ENCODE measurements at places on chromosomes 11 and 22.

DNA sequence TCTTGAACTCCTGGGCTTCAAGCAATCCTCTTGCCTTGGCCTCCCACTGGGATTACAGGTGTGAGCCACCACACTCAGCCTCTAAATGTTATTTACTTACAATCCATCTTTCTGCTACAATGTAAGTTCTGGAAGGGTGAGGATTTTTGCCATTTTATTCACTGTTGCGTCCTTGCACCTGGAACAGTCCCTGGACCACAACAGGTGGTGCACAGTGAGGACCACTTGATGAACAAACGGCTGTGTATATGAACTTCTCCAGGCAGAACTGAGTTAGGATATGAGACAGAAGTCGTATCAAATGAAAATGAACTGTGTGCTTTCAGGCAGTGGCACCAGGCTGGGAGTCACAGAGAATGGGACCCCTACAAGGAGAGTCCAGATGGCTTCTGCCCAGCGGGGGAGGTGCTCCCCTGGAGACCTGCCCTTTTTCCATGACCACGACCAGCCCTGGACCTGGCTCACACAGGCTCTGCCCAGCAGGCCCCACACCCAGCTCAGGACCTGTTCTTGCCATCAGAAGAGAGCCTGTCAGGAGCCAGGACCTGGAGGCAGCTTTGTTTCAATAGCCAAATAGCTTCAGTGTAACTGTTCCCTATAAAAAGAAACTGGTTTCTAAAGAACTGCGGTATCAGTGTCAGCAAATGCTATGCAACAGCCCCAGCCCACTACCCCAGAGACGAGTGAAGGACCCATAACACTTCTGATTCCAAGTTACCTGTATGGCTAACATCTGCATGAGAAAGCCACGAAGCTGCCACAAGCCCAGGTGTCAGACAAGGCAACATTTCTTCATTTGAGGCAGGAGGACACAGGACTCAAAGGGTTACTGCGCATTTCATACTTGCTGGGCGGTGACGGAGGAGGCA lies 104.9 kb downstream of the MICAL3 start:
- no peak for DNase-seq

DNA sequence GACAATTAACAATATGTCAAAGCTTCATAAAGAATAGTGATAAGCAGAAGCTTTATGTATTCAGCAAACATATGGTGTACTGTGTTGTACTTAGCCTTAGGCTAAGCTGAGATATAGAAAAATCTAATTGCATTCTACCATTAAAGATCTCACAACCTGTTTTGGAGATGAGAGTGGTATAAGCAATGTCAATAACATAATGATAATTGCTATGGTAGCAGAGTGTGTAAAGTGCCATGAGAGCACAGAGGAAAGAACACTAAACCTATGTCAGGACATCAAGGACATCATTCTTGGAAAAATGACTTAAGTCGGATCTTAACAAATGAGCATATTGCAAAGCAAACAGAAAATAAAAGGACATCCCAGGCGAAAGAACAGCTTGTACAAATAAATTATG lies 28.6 kb upstream of the ANGPTL5 start:
- DNase-seq, result no peak

DNA sequence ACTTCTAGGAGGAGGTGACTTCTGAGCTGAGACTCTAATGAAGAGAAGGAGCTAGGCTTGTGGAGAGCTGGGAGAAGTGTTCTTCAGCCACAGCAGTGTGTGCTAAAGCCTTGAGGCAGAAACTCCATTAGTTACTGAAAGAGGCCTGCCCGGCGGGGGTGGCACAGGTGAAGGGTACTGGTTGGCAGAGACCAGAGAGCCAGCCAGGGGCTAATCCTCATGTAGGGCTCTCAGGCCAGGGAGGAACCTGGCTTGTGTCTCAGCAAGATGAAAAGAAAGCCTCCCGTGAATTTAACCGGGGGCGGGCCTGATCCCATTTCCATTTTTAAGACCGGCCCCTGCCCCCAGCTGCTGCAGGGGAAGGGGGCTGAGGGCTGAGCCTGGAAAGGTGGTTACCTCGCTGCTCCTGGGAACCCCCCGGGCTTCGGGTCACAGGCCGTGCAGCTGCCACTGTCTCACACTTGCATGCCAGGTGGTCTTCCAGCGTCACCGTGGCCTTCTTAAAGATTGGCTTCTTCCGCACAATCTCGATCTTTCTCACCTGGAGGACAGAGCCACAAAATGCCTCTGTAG lies 15.0 kb downstream of the PDGFB start:
- no peak for DNase-seq

DNA sequence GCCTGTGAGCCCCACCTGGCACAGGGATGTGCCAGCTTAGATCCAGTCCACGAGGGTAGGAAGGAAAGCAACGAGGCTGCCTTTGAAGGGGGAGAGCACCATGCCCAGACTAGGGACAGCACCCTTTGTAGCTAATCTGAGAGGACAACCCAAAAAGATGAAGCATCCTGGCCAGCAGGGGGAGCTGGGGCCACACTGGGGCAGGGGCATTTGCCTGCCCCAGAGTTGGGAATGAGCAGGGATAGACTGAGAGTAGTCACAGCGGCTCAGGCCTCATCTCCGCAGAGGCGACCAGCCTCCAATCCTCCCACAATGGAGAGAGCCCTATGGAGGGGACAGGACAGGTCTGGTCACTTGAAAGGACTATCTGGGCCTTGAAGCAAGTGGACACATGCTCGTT lies 16.4 kb downstream of the LMO1 start:
- DNase-seq, result no peak

GRCh38 chr22:36885474-36885873 lies 24.7 kb downstream of the NCF4 start:
- no peak for DNase-seq

DNA sequence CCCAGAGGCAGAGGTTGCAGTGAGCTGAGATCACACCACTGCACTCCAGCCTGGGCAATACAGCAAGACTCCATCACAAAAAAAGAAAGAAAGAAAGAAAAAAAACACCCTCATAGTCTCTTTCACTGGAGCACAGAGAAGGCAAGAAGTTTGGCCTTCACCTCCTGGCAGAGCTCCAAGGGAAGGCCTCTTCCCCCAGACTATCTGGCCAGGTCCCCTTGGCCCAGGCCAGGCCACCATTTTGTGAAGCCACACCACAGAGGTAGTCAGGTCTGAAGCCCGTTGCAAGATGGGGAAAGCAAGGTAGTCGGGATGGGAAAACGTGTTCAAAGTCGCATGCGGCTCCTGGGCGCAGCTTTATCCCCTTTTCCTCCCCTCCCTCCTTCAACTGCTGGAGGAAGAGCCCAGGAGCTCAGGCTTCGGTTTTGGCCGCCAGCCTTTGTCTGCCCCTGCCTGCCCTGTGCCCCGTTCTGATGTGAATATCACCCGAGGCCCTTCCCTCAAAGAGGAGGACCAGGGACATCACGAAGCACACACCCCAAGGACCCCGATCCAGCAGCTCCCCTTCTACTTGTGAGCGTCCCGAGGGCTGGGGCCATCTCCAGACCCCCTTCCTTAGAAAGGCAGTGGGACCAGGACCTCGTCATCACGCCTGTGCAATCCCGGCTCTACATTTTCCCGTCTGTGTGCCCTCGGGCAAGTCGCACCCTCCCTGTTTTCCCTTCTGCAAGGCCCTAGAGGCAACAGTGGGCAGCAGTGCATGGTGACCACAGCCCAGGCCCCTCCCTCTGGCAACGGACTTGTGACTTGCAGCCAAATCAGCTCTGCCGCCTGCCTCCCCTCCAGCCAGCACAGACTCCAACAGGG lies 17.7 kb downstream of the CABP7 start:
- DNase-seq, result no peak

- peak; percentile 21 for DNase-seq
Observed at GRCh38 chr11:82682003-82682751, 51.5 kb downstream of the FAM181B start.

DNA sequence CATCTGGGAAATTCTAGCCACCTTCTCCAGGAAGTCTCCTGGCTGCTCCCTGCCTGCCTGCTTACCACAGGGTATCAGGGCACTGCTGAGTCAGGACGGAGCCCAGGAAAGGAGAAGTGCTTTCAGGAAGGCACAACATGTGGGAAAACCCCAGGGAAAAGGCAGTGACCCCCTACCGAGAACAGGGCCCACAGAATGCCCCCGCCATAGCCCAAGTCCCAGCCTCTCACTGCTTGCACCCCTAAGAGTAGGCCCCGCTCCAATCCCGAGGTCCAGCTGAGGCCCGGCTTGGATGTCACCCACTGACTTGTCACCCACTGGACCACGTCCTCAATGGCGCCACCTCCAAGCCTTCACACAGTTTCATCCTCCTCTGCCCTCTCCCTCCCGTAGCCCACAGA lies 34.1 kb downstream of the ARAP1 start:
- DNase-seq, result no peak

GRCh38 chr22:20420157-20420842 lies 17.3 kb downstream of the SCARF2 start:
- DNase-seq, result no peak

- no peak for DNase-seq
Observed at GRCh38 chr11:35933320-35933871, 10.5 kb upstream of the LDLRAD3 start.

DNA sequence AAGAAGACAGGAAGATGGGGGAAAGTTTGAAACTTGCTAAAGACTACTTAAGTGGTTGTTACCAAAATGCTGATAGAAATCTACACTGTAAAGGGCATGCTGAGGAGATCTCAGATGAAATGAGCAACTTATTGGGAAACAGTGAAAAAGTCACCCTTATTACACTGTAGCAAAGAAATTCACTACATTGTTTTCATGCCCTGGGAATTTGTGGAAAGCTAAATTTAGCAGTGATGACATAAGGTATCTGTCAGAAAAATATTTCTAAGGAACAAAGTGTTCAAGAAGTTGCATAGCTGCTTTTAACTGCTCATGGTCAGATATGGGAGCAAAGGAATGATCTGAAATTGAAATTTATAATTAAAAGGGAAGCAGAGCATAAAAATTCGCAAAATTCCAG lies 702.4 kb upstream of the LRRC4C start:
- DNase-seq, result no peak

Measured in GM12864 (cell line).